ENCODE measurements at places on chromosomes 2 and 18.

DNA sequence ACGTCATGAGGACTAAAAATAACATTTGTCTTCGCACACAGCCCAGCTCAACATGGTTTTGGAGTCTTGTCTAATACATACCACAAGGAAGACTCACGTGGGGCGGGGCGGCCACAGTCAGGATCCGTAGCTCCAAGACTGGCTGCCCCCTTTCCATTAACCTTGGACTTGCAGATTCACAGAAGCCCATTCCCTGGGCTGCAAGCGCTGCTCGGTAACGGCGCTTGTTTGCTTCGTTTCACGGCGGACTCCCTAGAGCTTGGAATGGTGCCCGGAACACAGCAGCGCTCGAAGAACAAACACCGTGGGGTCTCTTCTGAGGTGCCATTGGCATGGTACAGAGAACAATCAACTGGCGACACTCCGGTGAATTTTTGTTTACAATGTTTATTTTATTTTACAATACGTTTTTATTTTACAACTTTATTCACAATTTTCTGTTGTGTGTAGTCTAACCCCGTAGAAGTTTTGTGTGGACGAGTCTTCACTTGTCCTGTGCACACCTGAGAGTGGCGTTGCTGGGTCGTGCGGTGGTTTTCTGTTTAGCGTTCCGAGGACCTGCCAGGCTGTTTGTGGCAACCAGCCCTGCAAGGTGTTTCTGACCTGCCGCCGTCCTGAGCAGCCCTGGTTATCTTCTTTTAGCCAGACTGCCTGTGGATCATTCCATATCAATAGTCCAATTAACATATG is 126.5 kb downstream of the GALR1 start:
- DNase-seq, result no peak

DNA sequence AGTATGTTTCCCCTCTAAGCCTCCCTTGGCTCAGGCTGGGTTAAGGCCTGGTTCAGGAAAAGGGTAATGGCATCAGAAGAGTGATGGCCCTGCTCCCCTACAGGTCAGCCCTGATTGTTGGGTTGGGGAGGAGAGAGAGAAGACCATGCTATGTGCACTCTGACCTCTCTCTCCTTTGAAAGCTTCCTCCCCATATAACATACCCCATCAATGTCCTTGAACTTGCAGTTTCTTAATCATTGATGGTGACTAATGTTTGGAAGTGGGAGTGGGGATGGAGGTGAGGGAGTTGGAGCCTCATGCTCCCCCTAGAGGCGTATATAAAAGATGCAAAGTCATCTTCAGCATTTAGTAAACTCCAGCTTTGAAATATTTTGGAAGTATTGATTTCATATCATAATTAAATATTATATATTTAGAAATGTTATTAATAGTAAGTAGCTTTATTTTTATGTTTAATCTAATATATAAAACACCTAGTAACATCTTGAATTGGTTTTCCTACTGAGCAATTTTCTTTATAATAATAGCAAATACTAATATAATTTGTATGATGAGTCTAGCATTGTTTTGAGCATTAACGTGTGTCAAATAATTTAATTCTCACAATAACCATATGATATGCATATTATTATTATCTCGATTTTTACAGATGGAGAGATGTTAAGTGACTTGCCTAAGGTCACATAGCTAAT is 8.8 kb downstream of the PLCL1 start:
- no peak for DNase-seq

GRCh38 chr2:75100801-75101151 is 98.5 kb downstream of the TACR1 start:
- no peak for DNase-seq

- DNase-seq, result no peak
These were observed 1096.7 kb upstream of the DDX18 start for GRCh38 chr2:116717832-116718231.

GRCh38 chr2:235365743-235366142 is 128.1 kb upstream of the AGAP1 start:
- DNase-seq, result no peak

All from nephron progenitor cell (in vitro differentiated cells).